ENCODE measurements at places on chromosomes 11 and 22.
A peak's percentile ranks its signal among the peaks of the same experiment; 100 is the strongest.

DNA sequence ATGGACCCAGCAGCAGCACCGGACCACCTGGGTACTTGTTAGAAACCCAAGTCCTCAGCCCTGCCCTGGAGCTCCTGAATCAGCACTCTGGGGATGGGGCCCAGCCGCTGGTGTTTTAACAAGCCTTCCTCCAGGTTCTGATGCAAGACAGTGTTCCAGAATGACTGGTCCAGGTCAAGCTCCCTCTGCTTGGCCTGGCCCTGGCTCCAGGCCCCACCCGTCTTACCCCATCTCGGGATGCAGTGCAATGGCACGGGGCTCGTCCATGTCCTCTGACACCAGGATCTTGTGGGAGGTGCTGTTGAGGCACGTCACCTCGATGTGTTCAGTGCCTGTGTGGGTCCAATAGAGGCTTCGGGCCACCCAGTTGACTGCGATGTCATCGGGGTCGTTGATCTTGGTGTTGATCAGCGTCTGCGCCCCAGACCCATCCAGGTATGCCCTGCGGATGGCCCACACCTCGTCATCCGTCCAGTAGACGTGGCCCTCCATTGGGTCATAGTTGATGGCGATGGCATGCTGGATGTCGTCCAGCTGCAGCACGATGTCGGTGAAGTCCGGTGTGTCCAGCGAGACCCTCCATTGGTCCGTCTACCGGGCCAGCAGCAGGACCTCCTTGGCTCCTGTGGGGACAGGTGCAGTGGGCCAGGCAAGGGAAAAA, 140.3 kb downstream of the CRYBB2 start:
- no peak for DNase-seq

GRCh38 chr11:128761339-128761738, 67.5 kb downstream of the FLI1 start:
- no peak for DNase-seq

DNA sequence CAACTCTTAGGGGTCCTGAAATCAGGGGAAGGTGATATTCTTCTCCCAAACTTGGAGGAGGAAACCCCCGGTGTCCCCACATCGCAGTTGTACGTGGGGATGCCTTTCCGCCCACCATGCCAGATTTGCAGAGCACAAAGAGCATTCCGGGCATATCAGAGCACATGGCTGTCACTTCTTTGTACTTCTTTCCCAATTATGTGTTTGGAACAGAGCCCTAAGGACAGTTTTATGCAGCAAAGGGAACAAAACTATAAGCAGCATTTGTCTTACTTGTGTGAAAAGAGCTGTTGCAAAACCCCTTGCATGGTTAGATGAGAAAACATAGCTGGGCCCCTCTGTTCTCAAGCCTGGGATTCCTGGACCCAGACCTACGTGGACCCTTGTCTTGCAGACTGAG, 41.2 kb downstream of the NTM start:
- no peak for DNase-seq

DNA sequence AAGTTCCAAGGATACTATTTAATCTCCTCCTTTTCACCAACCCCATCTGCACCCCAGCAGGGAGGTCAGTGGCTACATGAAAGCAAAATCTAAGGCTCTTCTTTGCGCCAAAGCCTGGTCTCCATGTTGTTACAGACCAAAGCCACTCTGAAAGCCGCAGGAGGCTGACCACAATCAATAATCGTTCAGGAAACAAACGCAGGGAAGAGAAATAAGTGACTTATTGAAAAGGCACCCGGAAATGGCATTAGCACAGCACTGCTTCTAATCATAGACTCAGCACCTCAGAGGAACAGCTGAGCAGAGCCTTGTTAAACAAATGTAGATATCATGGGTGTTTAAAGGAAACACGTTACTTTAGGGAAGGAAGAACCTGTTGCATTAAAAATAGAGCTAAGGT, 183.9 kb downstream of the KIRREL3 start:
- peak; percentile 54 for DNase-seq

DNA sequence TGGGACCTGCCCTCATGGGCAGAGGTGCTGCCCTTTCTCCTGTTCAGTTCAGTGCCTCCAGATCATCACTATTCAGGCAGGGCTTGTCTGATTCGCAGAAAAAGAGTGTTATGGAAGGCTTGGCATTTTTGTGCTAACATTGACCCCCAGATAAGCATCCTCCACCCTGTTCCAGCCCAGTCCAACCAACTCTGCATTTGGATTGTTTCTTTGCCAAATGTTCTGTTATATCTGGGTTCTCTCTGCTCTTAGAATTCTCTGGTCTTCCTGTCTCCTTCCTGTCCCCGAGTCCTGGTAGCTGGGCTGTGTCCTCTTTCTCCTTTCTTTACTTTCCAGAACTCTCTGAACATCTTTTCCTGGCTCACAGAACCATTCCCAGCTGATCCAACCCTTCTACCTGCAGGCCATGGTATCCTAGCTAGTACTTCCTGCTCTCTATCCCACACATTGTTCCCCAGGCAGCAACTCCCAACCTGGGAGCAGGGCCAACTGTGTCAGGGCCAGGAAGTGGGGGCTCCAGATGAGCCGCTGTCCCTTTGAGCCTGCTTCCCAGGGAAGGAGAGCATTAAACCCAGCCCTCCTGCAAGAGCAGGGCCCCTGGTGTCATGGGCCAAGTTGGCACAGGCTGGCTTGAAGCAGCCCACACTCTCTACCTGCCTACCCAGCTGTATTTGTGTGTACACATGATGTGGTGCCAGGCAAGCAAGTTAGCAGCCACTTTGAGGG, 280.7 kb upstream of the CADM1 start:
- no peak for DNase-seq

- no peak for DNase-seq
Measured at GRCh38 chr11:68763181-68763721, 11.9 kb upstream of the TESMIN start.

DNA sequence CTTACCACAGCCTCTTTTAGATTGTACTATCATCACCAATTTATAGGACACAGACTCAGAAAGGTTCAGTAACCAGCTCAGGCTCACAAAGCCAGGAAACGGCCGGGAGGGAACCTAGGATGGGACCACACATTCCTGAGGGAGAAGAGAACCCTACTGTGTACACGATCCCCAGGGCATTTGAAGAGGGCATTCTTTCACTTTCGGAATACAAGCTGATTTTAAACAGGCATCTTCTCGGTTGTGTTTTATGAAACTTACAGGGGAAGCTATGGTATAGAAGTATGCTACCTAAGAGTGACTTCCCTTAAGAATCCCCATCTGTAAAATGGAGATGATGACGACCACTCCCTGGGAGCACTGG, 19.0 kb downstream of the SMCO4 start:
- DNase-seq: no peak

GRCh38 chr11:103910721-103911120, 125.7 kb upstream of the DDI1 start:
- no peak for DNase-seq
